ENCODE measurements at places on chromosomes 7 and 10.

GRCh38 chr10:58026036-58026435, 241.7 kb downstream of the IPMK start:
- no peak for DNase-seq

- DNase-seq = no peak
These were observed 7.4 kb downstream of the IGF2BP3 start for GRCh38 chr7:23462846-23463245.

DNA sequence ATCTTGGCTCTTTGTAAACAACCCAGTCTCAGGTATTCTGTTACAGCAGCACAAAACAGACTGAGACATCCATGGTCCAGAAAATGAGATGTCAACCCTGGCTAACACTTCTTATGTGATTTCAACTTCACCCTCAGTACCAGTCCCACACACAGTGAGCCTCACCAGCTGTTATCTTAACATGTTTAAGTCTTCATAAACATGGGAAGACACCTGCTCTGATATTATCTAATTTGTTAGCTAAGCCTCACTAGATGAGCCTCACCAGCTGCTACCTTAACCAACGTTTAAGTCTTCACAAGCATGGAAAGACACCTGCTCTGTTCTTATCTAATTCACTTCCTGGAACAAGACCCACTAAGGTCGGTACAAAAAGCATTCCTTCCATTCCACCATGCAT, 130.8 kb downstream of the CALN1 start:
- no peak for DNase-seq

GRCh38 chr7:113119429-113119828, 1.1 kb upstream of the SMIM30 start:
- DNase-seq = no peak

- DNase-seq = no peak
These were observed 7.7 kb upstream of the ADGRA1 start for GRCh38 chr10:133079836-133080682.

- no peak for DNase-seq
These were observed 44.8 kb upstream of the GRID1 start for GRCh38 chr10:86411281-86411841.
